T-helper 2 cell (primary cell): ENCODE measurements at places on chromosomes 3 and 15.

GRCh38 chr15:65212097-65212496 is 824 bp upstream of the CILP start:
- peak; percentile 9 for DNase-seq

DNA sequence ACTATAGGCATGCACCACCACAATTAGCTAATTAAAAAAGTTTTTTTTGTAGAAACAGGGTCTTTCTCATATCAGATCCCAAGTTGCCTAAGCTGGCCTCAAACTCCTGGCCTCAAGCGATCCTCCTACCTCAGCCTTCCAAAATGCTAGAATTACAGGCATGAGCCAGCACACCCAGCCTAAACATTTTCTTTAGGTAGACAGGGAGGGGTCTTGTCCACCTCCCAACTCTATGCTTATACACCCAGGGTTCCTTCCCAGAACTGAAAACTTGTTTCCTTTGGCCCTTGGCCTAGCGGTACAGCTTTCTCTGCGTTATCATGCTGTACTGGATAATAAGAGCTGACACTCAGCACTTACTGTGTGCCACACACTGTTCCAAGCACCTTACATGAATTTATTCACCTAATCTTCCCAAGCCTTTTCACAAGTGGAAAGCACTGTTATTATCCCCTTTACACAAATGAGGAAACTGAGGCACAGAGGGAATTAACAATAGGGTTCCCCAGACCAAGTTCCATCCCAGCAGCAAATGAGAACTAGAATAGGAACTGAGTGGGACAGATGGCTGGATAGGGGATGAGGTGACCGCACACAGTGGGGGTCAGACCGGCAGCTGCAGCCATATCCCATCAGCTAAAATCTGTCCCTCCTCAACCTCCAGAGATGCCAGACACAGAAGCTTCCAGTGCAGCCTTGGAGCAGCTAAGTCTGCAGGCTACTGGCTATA is 150.8 kb downstream of the MEGF11 start:
- DNase-seq: no peak

GRCh38 chr3:69775751-69776150 is 36.5 kb downstream of the MITF start:
- no peak for DNase-seq

GRCh38 chr3:105774444-105775180 is 94.2 kb downstream of the CBLB start:
- peak; percentile 43 for DNase-seq

- DNase-seq: no peak
Observed at GRCh38 chr3:143236226-143236964, 116.8 kb downstream of the CHST2 start.

DNA sequence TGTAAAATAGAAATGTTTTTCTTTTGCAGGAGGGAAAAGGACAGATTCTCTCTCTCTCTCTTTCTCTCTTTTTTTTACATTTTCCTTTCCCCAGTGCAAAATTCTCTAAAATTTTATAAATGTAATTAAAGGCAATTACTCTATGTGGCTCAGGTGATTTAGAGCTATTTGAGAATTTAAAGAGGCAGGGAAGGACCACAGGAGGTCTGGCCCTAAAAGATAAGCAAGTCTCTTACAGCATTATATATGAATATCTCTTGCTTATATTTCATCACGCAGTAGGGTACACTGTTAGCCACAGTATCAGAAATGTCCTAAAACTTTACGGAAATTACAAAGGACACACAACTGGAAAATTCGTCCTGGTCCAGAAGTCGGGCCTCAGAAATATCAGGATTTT is 70.5 kb upstream of the PPIB start:
- DNase-seq: no peak

DNA sequence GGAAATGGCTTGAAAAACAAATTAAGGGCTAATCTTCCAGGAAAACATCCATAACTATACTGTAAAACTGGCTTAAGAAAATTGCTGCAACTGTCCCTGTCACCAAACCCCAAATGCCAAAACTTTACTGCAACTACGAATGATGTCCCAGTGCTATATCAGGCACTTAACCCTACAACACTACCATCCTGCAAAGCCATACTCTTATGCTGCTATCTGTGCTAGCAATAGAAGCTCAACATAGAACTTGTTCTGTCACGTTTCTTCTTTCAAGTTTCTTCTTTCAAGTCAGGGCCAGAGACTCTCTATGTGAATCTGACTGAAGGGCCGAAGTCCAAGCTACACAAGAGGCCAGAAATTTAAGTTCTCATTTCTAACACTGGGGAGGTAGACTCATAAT is 92.5 kb downstream of the IGSF11 start:
- DNase-seq: no peak

- no peak for DNase-seq
Observed at GRCh38 chr3:5205165-5205941, 17.8 kb downstream of the EDEM1 start.

DNA sequence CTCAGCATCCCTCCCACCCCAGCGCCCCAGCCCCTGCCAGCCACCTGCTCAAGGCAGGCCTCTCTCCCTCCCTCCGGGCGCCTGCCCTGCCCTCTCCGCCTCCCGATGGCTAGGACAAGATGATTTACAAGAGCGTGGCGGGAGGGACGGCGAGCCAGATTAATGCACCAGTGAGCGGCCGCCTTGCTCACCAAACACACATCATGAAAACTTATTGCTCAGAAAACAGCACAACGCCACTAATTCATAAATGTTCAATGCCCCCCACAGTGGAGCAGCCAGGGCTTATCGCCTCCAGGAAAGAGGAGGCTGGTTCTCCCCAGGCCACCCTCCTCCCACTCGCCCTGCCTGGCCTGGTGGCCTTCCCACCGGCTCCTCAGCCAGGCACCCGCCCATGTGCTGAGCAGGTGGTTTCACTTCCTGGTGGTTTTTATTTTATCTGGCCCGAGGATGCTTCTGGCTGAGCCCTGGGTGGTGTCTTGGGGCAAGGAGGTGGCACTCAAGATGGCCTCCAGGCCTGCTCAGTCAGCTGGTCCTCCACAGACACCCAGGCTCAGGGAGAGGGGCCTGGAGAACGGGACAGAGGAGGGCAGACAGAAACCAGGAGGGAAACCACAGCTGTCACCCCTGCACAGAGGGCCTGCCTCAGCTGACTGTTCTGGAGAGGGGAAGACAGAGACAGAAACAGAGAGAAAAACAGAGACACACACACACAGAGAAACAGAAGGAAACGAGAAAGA is 284.9 kb downstream of the UACA start:
- DNase-seq: no peak

DNA sequence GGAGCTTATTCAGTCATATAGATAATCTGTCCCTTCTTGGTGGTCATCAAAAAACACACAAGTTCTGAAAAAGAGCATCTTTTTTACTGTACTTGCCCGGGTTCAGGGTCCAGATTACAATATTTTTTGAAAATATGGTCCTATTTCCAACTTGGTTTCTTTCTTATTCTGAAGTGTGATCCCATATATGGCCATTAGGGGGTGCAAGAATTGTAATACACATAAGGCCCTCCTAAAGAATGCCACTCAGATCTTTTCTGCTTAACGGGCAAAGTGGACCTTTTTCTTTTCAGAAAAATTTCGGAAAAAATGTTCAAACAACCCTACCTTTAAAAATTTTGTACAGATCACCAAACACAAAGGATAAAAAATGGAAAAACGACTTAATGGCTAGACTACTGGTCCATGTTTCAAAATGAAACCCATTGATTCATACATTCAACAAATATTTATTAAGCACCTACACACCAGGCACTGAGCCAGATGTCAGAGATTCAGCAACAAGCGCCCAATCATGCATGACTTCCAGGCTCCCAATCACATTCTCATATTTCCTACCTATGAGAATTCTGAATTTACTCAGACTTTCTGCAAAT is 102.0 kb upstream of the MYRIP start:
- no peak for DNase-seq

DNA sequence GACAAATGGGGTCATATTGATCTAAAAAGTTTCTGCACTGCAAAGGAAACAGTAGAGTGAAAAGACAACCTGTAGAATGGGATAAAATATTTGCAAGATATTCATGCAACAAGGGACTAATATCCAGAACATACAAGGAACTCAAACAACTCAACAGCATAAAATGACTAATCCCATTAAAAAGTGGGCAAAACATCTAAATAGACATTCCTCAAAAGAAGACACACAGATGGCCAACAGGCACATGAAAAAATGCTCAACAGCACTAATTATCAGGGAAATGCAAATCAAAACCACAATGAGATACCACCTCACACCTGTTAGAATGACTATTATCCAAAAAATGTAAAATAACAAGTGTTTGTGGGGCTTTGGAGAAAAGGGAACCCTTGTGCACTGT is 8.8 kb downstream of the SLC12A8 start:
- DNase-seq: no peak

GRCh38 chr3:125280668-125281361 is 68.3 kb upstream of the SLC12A8 start:
- DNase-seq: no peak

- no peak for DNase-seq
Observed at GRCh38 chr3:113878403-113878802, 39.8 kb downstream of the GRAMD1C start.

DNA sequence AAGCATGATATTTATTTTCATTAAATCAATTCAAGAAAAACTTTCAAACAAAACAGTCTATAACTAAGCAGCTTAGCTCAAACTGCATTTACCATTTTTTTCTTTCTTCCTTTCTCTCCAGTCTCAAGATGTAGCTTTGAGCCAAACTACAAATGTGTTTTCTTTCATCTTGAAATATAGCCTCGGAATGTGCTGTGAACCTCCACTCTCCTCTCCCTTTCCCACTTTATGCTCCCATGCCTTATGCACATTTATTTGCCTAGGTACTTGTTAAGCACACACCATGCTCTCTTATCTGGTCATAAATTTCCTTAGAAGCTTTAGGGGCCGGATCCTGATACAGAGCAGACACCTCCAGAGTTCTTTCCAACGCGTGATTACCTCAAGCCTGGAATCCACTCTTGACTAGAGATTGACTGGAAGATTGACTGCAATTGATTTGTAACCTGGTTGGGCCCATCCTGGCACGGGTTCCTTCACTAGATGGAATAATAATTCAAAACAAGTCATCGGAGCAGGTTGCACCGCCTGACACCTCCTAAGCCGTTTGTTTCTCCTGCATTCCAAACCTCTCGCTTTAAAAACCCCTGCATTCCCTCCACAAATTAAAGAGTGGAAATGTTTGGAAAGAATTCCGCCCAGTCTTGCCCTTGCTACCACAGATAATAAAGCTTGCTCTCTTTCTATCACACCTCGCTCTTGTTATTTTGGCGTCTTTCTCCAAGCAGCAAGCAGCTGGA is 344.7 kb downstream of the CHL1 start:
- DNase-seq: no peak

DNA sequence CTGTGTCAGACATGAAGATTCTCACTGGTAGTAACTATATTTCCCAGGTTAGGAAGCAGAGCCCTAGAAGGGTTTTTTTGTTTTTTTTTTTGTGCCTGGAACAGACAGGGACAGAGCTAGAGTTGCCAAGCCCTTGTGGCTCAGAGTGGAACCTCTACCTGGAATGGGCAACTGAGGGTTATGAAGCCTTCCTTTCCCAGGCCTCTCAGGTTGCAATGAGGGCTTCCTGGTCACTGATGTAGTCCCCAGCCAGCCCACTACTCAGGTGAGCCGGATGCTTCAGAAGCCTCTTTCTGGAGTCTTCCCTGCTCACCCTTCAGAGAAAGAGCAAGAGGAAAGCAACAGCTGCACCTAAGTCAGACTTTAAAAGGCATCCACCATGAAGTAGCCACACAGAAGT is 48.8 kb upstream of the MANF start:
- no peak for DNase-seq

DNA sequence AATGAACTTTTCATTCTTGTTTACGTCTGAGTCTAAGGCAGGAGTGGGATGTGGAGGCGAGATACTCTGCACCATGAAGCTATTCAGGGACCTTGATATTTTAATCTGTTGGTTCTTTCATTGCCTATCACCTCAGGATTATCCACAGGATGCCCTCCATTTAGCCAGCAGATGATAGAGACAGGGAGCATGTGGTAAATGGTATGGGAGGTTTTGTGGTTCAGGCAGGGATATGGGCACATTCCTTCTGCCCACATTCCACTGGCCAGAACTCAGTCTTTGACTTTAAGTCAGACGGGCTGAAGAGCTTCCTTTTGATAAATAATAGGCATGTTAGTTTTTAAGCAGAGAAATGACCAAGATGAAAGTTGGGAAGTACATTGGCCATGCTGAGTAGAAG is 548.0 kb upstream of the CCDC54 start:
- DNase-seq: no peak

DNA sequence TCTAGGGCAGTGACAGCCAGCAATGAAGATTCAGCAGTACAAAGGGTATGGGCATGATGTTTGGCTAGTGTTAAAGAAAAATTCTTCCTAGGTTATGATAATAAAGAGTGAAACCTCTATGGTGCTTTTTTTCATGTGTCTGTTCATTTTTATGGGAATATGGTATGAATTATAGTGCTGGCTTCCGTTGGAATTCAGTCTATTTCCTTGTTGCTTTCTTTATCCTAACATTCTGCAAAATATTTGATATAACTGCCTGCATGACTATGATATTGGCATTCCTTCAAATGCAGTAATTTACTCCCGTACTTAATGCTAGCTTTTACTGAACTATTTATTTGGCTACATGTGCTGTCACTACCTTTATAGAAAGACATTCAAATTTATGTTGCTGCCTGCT is 57.6 kb upstream of the ATP11B start:
- DNase-seq: no peak

GRCh38 chr3:1728510-1728909 is 370.2 kb upstream of the CNTN4 start:
- DNase-seq: no peak

GRCh38 chr3:139572847-139573672 is 33.5 kb upstream of the RBP1 start:
- DNase-seq: no peak

- no peak for DNase-seq
Observed at GRCh38 chr3:39587113-39587512, 119.6 kb downstream of the MOBP start.

DNA sequence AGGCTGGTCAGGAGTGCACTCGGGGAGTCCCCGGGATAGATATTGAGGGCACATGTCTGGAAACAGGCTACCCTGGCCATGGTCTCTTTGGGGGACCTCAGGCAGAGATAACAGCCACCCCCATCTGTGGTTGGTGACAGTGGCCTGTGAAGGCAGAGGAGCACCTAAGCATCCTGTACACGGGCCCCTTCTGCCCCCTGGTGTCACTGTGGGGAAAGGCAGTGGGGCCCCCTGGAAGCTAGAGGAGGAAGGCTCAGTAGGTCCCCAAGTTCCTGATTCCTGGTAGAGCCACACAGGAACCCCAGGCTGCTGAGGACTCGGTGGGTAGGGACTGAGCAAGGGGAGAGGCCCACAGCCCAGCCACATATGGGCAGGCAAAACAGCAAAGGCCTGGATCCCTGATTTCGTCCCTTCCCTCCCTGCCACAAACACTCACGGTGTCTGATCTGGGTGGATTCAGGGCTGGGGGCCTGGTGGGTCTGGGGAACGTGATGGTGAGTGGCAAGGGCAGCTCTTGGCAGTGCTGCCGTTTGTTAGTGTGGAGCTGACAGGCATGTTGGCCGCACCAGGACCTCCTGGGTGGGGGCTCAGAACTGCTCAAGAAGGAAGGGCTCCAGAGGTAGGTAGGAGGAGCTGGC is 14.1 kb upstream of the CXCR6 start:
- DNase-seq: peak; percentile 44
